ENCODE measurements at places on chromosomes 12 and 14. TPM values are rescaled to one million over a fixed set of nuclear protein-coding genes. Genes with fewer than 3 reads are reported as not detected.

Gene FAM222A
- total RNA-seq: 0.08 TPM

Gene TTC8
- total RNA-seq: 25.4 TPM

Gene BDKRB1
- total RNA-seq: 0.08 TPM

Gene ENDOU
- total RNA-seq: 0.15 TPM

Gene ADAMTS20
- not detected for total RNA-seq

Gene ALG10
- 6.3 TPM for total RNA-seq

Gene MYBPC1
- not detected for total RNA-seq

Gene CHGA
- total RNA-seq: 0.59 TPM

Gene MANSC4
- total RNA-seq: not detected

Gene DPPA3
- not detected for total RNA-seq

Gene OAS3
- total RNA-seq: 2.6 TPM

Gene FOXN4
- total RNA-seq: not detected

Gene SPIC
- total RNA-seq: not detected

Gene AGAP2
- total RNA-seq: 0.30 TPM

Gene PRKCH
- total RNA-seq: 1.8 TPM

Gene OR6S1
- not detected for total RNA-seq

Gene RIN3
- total RNA-seq: 2.6 TPM

Gene MED13L
- total RNA-seq: 117 TPM

Gene AICDA
- 0.08 TPM for total RNA-seq

Gene CNTN1
- total RNA-seq: 3.6 TPM

Gene TMEM121
- 13.6 TPM for total RNA-seq

Gene SLC25A47
- not detected for total RNA-seq

Gene ZBTB1
- 23.3 TPM for total RNA-seq

Gene CLEC4E
- not detected for total RNA-seq

Gene E2F7
- 3.0 TPM for total RNA-seq

Gene FGD4
- 6.4 TPM for total RNA-seq

Gene NDRG2
- total RNA-seq: 1.9 TPM

Gene CSRP2
- total RNA-seq: 13.5 TPM

Gene C14orf180
- not detected for total RNA-seq
